Activated T-helper 17 cell treated with anti-CD3 and anti-CD28 coated beads, Interleukin-2, amount 50 U/mL, for 72 hours (primary cell): ENCODE measurements at places on chromosomes 2 and 18. TPM values are rescaled to one million over a fixed set of nuclear protein-coding genes. Genes with fewer than 3 reads are reported as not detected.
A peak's percentile ranks its signal among the peaks of the same experiment; 100 is the strongest.

GRCh38 chr2:149767516-149767974 lies 180.0 kb upstream of the MMADHC start:
- ATAC-seq: no peak

Gene DCDC2C
- not detected for total RNA-seq

Gene OXER1
- 0.13 TPM for total RNA-seq

DNA sequence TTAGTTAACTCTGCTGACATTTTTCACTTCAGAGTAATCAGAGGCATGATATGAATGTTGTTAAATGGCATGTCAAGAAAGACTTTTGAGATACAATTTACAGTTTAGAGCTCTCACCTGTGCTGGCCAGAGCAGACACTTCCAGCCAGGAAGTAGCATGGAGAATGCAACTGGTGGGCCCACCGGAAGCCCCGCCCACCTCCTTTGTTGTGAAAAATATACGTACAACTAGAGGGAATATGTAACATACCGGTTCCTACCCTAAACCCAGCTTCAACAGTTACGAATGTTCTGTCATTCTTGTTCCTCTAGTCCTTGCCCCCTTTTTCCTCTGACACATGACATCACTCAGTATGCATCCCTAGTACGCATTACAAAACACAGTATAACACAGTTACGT lies 70.2 kb upstream of the ITM2C start:
- ATAC-seq: peak; percentile 50

- no peak for ATAC-seq
Measured at GRCh38 chr2:80326214-80326613, 21.7 kb upstream of the LRRTM1 start.

DNA sequence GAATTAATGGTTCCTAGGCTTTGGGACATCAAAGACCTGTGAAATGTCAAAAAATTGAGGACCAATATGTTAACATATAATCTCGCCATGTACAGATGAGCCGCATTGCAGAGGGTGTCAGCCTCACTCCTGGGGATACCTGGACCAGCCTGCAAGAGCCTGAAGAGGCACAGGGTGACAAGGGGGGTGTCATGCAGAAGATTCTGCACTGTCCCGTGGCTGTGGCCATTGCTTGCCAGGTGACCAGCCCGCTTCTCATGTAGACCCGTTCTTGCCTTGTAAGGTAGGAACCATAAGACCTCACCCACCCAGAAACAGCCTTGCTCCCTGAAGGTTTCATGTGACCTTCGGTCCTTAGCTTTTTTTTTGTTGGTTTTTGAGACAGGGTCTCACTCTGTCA lies 37.5 kb downstream of the TMEM37 start:
- no peak for ATAC-seq

DNA sequence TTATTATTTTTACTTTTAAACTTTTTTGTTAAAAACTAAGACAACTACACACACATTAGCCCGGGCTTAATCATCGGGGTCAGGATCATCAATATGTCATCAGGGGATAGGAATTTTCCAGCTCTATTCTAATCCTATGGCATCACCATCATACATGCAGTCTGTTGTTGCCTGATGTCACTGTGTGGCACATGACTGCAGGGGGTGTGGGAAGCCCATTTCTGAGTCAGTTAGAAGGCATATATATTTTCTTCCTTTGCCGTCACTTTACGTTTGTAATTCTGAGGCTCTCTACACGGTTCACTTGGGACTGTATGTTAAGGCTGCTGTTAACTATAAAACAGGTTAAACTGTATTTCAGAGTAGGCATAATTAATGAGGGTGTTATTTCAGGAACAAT lies 144.4 kb upstream of the ITGA6 start:
- no peak for ATAC-seq

DNA sequence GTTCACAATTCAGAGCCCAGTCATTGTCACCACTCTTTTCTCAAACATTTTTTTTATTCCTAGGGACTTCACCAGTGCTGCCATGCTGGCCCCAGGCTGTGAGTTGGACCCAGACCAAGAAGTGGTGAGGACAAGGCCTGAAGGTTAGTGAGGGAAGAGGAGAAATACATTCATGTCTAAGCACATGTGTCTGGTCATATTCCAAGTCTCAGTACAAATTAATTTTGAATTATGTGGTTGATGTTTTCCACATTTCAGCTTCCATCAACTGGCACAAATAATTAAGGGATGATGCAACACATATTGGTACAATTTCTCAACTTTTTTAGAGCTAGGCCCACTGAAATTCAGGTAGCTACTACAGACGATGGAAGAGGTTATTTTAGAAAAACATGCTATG lies 106.6 kb upstream of the UPP2 start:
- ATAC-seq: no peak

Gene DNAJB2
- total RNA-seq: 55.7 TPM

Gene PLEK
- 1.0 TPM for total RNA-seq

- no peak for ATAC-seq
Measured at GRCh38 chr2:26344581-26345282, 1.2 kb upstream of the SELENOI start.

DNA sequence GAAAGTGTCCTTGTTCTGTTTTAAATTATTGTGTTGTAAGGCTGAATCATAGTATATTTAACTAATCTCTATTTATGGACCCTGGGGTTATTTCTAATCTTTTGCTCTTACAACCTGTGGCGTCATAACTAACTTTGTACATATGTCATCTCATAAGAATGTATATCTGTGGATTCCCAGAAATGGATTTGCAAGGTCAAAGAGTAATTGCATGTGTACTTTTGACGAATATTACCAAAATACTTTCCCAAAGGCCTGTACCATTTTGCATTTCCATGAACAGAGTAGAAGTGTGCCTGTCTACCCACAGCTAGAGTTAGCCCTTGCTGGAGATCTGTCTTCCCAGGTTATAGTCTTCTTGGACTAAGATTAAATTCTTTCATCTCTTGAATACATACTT lies 42.8 kb downstream of the SEMA4F start:
- no peak for ATAC-seq

- ATAC-seq: no peak
Measured at GRCh38 chr2:230312638-230313037, 14.4 kb upstream of the SP140L start.

Gene UPP2
- not detected for total RNA-seq

DNA sequence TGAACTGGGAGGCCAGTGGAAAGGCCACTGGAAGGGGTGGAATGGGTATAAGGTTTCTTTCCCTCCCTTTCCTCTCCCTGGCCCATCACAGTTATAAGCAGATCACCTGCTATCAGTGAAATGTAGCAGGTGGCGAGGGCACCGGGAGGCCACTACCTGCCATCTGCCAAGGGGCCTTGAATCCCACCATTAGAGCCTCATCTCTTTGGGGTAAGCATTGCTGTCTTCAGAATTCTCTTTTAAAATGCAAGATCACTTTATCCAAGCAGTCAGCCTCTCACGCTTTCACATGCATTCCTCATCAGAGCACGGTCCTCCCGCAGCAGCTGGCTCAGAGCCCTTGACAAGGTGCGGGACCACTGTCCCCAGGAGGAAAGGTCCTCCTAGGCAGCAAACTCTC lies 268.5 kb downstream of the CELF4 start:
- no peak for ATAC-seq

- ATAC-seq: no peak
Measured at GRCh38 chr2:160932960-160933359, 227.3 kb upstream of the TANK start.

GRCh38 chr2:175847128-175847527 lies 154.9 kb downstream of the LNPK start:
- no peak for ATAC-seq

- no peak for ATAC-seq
Measured at GRCh38 chr2:42944779-42945415, 152.5 kb upstream of the HAAO start.

- no peak for ATAC-seq
Measured at GRCh38 chr2:112217854-112218253, 37.0 kb downstream of the ZC3H8 start.

DNA sequence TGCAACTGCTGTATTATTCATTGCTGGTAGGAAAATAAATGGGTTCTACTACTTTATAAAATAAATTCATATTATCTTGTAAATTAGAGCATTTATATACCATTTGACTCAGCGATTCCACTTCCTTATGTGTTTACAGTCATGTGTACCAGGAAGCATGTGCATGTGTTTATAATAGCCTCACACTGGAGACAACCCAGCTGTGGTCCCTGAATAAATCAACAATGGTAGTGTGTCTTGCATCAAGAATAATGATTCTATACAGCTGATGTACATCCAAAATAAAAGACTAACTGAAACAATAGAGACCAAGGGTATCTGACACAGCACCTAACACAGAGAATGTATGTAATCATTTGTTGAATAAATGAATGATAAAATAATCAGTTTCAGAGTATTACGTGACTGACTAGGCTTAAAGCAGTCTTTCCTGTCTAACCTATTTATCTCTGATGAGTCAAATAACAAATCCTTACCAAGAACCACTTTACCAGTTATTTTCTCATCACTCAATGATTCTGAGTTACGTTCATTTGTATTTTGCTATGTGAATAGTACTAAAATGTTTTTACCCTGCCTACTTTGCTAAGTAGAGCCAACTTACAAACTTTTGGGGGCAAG lies 216.8 kb downstream of the UBE2E3 start:
- ATAC-seq: peak; percentile 76

Gene VSNL1
- total RNA-seq: not detected

DNA sequence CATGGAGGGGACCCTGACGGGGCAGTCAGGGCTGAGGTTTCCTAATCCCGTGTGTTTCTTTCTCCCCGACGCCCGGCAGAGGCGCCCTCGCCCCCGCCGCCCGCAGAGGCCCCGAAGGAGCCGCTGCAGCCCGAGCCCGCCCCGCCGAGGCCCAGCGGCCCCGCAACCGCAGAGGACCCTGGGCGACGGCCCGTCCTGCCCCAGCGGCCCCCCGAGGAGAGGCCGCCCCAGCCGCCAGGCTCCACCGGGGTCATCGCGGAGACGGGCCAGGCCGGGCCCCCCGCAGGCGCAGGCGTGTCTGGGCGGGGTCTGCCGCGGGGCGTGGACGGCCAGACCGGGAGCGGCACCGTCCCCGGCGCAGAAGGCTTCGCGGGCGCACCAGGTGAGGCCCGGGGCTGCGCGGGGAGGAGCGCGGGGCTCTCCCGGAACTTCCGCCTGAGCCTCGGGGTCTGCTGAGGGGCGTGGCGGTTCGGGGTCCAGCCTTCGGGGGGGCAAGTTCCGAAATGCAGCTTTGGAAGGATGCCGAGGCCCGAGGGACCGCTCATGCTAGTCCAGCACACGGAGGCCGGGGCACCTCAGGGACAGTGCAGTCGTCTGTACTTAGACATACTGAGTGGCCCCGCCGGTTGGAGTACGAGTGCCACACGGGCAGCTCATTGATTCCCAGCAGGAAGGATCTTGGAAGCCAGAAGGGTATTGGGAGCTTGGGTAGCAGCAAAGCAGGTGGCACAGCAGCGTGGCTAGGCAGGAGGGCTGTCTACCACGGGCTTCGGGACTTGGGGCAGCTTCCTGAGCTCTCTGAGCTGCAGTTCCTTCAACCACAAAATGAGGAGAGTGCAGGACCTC lies 60.1 kb downstream of the EMILIN2 start:
- peak; percentile 71 for ATAC-seq

- no peak for ATAC-seq
Measured at GRCh38 chr2:134737671-134738070, 18.9 kb upstream of the TMEM163 start.

DNA sequence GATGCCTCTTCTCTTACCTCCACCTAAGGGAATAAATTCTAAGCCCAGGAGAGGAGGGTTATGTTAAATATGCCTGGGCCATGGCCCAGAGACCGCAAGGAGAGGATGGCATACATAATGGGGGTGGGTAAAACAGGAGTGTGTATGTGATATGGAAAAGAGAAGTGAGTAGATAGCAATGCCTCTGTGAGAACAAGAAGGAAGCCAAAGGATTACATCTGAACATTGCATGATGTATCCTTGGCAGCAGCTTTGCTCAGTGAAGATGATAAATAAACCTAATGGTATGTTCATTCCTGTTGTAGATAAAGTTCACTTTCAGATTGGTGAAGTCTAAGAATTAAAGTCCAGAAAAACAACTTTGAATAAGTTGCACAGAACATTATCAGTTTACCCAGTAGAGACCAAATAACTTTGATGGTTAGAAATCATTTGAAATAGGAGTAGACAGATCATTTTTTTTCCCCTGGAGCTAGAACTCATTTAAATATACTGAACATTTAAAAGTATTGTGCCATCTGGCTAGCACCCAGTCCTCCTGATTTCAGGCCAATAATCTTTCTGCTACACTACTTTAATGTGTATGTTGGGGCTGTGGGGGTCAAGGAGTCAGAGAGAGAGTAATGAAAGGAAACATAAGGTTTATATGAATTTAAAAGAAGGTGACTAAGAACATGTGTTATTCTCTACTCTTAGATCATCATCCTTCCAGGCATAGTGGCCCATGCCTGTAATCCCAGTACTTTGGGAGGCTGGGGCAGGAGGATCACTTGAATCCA lies 231.7 kb downstream of the PARD3B start:
- ATAC-seq: no peak

- no peak for ATAC-seq
Measured at GRCh38 chr2:233007270-233007669, 5.8 kb downstream of the NGEF start.

- ATAC-seq: peak; percentile 11
Measured at GRCh38 chr2:230925443-230925878, 419 bp upstream of the GPR55 start.

DNA sequence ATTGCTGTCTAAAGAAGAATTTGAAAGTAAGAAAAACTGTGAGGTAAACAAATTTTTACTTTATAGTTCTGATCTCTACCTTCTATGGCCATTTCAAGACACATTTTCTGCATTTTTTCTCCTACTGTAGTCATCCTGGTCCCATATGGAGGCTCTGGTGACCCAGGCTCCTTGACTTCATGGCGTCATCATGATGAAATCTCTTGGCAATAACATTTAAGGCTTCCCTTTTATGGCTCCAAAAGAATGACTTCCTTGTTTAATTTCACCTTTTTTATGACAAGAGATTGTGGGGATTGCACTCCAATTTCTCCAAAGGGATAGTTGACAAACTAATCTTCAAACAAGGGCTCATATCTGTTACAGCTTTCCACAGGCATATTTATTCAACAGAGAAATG lies 143.0 kb upstream of the SCN7A start:
- no peak for ATAC-seq

GRCh38 chr2:165112133-165112573 lies 91.7 kb downstream of the SCN3A start:
- no peak for ATAC-seq

- ATAC-seq: no peak
Measured at GRCh38 chr2:233290051-233290845, 17.4 kb upstream of the SAG start.
